HCT116 (cell line): ENCODE measurements at places on chromosomes 1 and 21. TPM values are rescaled to one million over a fixed set of nuclear protein-coding genes. Genes with fewer than 3 reads are reported as not detected.

- DNase-seq, result no peak
These were observed 162.9 kb upstream of the GJB5 start for GRCh38 chr1:34591751-34592629.

GRCh38 chr1:25120281-25120680 lies 112.0 kb downstream of the SYF2 start:
- no peak for DNase-seq

The CLCA1 gene
- 0.12 TPM for total RNA-seq

DNA sequence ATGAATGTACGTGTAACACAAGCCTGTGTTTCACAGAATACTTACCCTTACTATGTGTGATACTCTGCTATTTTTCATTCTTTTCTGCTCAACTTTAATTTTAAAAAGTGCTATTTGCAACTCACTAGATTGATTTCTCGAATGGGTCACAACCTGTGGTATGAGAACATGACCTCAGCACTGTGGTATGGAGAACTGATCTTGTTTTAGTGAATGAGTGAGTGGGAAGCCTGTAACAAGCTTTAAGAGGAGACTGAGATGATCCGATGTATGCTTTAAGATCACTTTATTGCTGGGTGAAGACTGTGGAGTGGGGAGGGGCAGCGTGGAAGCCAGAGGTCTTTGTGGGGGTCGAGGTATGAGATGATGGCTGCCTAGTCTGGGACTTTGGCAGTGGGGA lies 21.6 kb downstream of the MECR start:
- DNase-seq, result no peak

The NTNG1 gene
- not detected for total RNA-seq

DNA sequence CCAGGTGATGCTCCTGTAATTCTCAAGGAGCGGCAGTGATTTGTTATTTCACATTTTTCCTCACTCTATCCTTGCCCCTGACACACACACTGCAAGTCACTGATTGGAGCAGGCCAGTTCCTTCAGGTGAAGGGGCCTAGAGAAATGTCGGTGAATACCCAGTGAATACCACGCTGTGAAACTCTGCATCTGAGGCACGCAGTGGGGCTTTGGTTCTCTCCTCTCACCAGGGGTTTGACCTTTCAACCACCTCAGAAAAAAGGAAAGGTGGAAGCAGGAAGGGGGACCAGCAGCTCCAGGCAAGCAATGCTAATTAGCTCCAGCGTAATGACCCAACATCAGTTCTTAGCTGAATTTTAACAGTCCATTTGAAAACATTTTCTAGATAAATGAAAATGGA lies 532 bp upstream of the FAM177B start:
- no peak for DNase-seq

The SYT2 gene
- not detected for total RNA-seq

DNA sequence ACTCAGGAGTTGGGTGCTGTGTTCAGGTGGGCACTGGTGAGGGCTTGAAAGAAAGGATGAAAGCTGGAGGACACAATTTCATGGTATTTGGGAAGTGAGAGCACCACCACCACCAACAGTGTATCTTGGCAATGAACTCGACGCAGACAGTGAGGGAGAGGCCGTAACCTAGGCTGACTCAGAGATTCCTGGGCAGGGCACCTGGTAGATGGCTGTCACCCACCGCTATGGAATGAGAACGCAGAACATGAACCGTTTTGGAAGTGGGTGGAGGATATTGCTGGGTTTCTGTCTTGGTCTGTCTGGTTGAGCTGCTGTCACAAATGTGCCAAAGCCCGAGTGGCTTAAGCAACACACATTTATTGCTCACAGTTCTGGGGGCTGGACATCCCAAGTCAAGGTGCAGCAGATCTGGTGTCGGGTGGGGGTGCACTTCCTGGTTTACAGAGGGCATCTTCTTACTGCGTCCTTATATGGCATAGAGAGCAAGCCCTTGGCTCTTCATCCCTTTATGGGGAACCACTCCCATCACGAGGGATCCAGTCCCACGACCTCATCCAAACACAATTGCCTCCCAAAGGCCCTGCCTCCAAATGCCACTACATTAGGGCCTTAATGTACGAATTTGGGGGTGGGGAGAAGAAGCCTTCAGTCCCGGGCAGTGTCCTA lies 246.3 kb downstream of the SIPA1L2 start:
- DNase-seq, result peak; percentile 22

DNA sequence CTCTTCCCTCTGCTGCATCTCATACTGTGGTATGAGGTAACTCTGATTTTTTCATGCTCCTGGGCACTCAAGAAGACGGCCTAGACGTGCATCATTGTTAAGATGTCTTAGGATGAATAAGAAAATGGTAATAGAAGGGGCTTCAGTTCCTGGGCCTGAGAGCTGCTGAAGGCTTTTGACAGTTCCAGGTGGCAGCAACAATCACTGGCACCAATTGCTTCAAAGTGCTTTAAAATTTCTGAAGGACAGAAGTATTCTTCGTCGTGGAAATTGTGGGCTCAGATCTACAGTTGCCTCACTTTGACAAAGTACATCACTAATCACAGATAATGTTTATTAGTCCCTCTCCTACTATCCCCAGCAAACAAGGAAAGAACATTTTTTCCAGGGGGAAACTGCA lies 536.6 kb upstream of the CAMK1G start:
- no peak for DNase-seq

The EPHA10 gene
- 6.5 TPM for total RNA-seq

DNA sequence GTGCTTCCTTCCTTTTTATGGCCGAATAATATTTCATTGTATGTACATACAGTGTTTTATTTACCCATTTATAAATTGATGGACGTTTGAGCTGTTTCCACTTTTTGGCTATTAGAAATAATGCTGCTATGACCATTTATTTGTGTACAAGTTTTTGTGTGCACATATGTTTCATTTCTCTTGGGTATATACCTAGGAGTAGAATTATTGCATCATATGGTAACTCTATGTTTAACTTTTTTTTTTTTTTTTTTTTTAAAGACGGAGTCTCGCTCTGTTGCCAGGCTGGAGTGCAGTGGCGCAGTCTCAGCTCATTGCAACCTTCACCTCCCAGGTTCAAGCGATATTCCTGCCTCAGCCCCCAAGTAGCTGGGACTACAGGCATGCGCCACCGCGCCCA lies 19.0 kb downstream of the SDHC start:
- DNase-seq, result no peak

GRCh38 chr1:61636376-61636775 lies 88.6 kb downstream of the TM2D1 start:
- DNase-seq, result no peak

DNA sequence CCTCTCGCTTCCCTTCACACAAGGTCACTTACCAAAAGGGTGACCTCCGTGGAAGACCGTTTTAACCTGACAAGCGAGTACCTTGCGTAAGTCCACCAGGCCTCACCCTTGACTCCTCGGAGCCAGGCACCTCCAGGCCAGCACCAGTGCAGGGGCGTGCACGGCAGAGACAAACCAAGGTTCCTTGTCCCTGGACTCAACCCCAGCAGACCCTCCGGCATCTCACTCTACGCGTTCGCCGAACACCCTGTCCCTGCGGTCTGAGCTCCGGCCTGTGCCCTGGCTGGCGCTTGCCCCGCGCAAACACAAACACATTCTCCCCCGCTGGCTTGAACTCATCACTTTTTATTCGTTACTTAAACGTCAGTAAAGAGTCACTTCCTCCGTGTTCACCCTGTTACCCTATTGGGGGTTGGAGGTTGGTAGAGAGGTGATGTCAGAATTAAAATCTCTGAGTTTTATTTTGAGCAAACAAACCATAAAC lies 4.5 kb downstream of the TBX15 start:
- DNase-seq, result no peak

DNA sequence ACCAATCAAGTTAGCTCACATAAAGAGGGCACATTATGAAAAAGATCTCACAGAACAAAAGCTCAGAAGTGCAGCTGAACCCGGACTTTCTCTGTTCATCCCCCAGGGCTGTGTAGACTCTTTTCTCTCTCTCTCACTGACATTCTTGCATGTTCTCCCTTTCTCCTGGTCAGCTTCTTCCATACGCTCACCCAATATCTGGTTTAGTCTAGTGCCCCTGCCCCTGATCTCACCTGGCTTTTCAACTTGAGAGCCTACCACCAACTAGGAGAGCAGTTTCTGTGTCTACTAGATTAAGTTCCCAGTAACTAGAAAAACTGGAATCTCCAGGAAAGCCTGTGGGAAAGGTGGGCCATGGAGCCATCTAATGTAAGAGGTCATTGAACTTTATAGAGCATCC lies 126.9 kb upstream of the GRIK3 start:
- DNase-seq, result no peak

DNA sequence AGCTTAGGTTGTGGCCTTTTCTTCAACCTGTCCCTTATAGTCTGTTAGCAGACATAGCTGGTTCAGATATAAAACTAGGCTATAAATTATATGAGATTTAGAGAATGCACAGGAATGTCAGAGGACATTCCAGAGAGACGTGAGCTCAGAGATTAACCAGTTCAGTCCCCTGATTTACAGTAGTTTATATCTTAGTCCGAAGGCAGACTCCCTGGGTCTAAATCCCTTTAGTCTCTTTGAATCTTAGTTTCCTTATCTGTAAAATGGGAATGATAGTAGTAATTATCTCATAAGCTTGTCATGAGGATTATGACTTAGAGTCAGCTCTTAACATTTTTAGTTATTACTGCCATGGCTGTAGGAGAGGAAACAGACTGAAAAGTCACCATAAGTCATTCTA lies 45.5 kb upstream of the PLXNA2 start:
- no peak for DNase-seq

DNA sequence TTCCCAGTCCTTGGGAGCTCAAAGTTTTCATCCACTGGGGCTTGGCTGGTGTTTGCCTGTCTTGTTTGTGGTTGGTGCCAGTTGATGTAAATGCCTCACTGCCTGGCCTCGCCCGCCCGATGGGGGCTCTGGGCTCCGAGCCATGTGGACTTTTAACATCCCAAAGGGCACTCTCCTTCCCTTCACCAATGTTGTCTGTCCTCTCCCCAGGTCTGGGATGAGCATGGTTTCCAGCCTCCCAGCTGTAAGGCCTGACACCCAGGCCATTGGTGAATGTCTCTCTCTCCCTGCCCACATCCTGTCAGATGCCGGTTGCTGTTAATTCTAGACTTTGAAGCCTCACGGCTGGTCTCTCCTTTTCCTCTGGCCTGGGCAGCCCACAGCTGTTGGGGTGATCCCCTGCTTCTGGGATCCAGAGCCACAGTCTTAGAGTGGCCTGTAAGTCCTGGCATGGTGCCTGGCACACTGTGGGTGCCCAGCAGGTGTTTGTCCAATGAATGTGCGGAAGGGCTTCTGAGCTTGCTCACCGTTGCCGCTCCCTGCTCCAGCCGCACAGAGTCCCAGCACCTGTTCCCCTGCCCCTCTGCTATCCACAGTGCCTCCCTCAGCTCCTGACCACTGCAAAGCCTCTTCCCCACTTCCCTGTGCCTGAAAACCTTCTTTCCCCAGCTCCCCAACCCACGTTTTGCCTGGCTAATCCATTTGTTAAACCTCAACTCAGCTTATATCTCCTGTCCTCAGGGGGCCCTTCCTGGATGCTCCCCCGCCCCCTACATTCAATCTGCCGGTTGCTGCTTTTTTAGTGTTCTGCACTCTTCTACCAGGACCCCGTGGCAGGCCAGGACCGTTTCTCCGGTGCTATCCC lies 3.3 kb upstream of the C1orf174 start:
- DNase-seq, result no peak

The C1orf185 gene
- not detected for total RNA-seq

The LRRC38 gene
- not detected for total RNA-seq

The LENEP gene
- 0.42 TPM for total RNA-seq

GRCh38 chr1:247331525-247332214 lies at the start of gene ZNF496:
Gene ZNF496, minus strand, starts transcription at chr1:247331867. Its CDS starts 2,289 bp downstream, at chr1:247329578.
- peak; percentile 74 for DNase-seq

The IFI44L gene
- total RNA-seq, result 0.10 TPM

GRCh38 chr1:24300971-24301784 lies 18.0 kb upstream of the GRHL3 start:
- no peak for DNase-seq

The XCL1 gene
- not detected for total RNA-seq

The TP53BP2 gene
- total RNA-seq, result 38.2 TPM

GRCh38 chr21:34852448-34852847 lies 183.7 kb downstream of the CLIC6 start:
- DNase-seq, result no peak
